ENCODE measurements at places on chromosomes 2 and 18.

DNA sequence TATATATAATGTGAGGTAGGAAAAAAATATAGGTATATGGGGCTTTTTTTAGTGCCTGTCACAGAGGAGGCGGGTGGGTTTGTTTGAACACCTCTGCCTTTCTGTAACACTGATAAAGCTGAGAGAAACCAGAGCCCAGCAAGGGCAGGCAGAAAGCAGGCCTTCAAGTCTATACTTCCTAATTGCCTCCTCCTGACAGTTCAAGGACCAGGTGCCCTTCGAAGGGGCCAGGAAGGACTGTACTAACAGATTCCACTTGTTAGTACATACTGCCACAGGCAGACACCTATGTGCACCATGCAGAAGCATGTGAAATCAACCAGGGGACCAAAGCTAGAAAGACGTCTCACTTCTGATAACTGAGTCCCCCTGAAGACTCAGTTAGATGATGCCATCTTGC is 13.8 kb downstream of the SLC1A4 start:
- no peak for DNase-seq

GRCh38 chr2:121748202-121748601 is 7.2 kb upstream of the TSN start:
- no peak for DNase-seq

DNA sequence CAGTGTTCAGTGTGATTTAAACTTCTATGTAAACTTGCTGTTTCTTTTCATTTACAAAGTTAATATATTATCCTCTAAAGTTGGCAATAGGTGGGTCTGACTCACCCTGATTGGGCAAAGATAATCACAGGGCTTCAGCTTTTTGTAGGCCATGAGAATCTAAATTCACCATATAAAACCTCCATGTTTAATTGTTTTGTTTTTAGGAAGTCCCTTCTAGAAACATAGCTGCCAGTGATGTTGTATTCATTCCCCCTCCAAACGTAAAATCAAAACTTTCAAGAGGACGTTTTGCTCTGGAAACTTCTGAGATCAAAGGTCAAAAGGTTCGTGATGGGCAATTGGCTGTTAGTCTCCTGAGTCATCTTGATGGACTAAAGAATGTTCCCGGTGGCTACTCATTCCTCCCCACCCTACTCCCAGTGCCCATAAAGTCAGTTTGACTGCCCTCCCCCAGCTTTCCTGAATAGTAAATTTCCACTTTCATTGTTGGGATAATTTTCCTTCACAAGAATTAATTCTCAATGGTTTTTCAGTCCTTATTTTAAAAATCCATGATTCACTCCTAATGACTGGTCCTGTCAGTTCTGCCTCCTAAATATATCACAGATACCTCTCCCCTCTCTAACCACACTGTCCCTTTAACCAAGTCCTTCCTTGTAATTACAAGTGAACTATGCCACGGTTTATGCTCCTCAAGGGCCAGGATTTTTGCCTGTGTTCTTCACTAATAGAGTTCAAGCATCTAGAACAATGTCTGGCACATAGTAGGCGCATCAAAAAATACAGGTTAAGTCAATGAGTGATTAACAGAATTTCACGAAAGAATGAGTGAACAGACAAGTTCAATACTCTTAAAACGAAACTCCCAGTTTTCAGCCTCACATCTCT is 164.4 kb upstream of the VRK2 start:
- no peak for DNase-seq

- no peak for DNase-seq
Measured at GRCh38 chr2:203018181-203018580, 3.5 kb downstream of the NBEAL1 start.

DNA sequence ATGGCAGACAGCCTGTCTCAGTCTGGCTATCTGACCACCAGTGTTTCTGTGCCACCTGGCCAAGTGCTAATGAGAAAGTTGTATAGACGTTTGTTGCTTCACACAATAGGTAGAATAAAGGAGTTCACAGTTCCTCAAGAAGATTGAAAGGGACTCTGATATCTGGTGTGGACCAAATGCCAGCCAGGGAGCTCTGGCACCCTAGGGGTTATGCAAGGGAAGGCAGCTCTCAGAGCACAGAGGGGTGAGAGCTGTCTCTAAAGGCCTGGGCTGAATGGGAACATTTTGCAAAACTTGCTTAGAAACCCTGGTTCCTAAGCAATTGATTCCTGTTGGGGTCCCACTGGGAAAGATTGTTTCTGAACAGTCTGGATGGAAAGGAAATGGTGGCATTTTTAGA is 553.8 kb downstream of the EPHA4 start:
- DNase-seq: no peak

DNA sequence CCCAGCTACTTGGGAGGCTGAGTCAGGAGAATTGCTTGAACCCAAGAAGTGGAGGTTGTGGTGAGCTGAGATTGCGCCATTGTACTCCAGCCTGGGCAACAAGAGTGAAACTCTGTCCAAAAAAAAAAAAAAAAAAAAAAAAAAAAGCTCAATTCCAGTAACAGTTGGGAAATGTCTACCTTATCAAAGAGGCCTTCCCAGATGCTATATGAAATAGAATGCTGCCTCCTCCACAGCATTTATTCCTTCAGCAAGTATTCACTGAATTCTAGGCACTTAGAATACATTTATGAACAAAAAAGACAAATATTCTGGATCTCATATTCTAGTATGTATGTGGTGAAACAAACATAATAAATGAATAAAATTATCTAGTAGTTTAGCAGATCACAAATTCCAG is 12.8 kb upstream of the CDK5R2 start:
- DNase-seq: no peak

GRCh38 chr2:111239107-111239506 is 118.4 kb downstream of the BCL2L11 start:
- no peak for DNase-seq

DNA sequence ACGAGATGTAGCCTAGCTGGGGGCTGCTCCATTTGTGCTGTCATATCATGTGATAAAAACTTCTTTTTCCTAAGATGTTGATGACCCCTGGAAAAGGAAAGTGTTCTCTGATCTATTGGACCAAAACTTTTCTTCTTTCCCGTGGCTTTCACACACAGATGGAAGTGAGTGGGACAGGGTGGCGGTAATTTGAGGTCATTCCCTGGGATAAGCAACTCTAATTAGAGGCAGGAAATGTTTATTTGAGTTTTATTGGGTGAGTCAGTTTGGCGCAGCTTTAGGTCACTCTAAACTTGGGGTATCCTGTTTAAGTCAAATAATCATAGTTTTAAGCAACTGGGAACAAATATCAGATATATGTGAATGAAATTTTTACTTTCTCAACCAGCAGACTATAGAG is 221.0 kb upstream of the EPAS1 start:
- DNase-seq: no peak

- no peak for DNase-seq
Measured at GRCh38 chr18:4430836-4431235, 24.3 kb downstream of the DLGAP1 start.

GRCh38 chr2:171217330-171217729 is 56.6 kb upstream of the TLK1 start:
- no peak for DNase-seq

- no peak for DNase-seq
Measured at GRCh38 chr2:111227716-111228141, 107.0 kb downstream of the BCL2L11 start.

- DNase-seq: no peak
Measured at GRCh38 chr2:64238799-64239198, 94.6 kb upstream of the PELI1 start.
